NCI-H1105 (cell line): ENCODE measurements at places on chromosomes 16 and 17.

GRCh38 chr16:75486676-75487313 lies 8.4 kb downstream of the CHST6 start:
- DNase-seq: no peak

DNA sequence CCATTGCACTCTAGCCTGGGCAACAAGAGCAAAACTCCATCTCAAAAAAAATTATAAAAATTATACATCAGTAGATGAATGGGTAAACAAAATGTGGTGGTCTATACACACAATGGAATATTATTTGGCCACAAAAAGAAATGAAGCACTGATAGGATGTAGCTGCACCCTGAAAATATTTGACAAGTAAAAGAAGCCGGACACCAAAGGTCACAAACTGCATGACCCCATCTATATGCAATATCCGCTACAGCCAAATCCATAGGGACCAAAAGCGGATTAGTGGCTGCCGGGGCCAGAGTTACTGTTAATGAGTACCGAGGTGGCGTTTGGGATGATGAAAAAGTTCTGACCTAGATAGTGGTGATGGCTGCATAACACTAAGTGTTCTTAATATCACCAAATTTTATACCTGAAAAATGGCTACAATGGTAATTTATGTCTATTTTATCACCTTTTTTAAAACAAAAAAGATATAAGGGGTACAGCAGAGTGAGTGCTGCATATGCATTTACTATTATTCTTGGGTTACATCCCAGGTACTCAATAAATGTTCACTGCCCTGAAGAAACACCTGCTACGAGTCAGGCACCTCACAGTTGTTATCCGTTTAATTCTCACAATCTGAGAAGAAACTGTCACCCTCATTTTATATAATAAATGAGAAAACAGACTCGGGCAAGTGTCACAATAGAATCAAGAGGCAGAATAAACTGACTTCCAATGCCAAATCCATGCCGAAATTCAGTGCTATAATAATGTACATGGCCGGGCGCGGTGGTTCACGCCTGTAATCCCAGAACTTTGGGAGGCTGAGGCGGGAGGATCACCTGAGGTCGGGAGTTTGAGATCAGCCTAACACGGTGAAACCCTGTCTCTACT lies 807 bp upstream of the HBQ1 start:
- no peak for DNase-seq

DNA sequence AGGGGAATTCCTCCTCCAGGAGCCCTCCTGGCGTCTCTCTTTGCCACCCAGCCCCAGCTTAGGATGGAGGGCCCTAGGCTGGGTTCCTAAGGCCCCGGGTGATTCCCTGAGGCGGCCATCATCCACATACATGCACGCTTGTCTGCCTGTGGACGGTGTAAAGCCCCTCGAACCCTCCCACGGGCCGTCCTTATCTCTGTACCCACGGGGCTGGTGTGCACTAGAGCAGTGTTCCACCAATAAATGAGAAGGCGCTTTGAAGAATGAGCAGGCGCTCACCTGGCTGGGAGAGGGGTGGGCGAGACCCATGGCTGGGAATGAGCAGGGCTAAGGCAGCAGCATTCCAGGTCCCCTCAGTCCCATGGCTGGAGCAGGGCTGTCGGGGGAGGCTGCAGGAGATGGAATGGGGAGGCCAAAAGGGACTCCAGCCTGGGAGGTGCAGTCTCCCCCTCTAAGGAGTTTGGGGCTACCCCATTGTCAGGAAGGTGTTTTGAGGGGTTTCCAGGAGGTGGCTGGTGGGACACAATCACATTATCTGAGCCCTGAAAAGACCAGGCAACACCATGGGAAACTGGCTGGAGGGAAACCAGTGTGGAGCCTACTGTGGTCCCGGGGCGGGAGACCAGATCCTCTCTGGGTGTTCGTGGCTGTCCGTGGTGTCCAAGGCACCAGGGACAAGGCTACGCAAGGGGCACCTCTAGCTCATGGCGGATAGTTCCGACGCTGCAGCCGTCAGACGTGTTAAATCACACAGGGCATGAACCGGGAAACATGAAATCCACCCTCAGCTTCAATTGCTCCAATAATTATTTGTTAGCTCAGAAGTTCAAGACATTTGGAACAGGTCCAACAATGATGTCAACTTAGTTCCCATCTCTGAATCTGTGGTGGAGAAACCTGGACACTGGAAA lies 87.5 kb upstream of the DNAH17 start:
- peak; percentile 40 for DNase-seq

- DNase-seq: no peak
These were observed 627 bp upstream of the TSPOAP1 start for GRCh38 chr17:58329035-58329809.
